NCI-H2081 (cell line): ENCODE measurements at places on chromosomes 12 and 14.
A peak's percentile ranks its signal among the peaks of the same experiment; 100 is the strongest.

DNA sequence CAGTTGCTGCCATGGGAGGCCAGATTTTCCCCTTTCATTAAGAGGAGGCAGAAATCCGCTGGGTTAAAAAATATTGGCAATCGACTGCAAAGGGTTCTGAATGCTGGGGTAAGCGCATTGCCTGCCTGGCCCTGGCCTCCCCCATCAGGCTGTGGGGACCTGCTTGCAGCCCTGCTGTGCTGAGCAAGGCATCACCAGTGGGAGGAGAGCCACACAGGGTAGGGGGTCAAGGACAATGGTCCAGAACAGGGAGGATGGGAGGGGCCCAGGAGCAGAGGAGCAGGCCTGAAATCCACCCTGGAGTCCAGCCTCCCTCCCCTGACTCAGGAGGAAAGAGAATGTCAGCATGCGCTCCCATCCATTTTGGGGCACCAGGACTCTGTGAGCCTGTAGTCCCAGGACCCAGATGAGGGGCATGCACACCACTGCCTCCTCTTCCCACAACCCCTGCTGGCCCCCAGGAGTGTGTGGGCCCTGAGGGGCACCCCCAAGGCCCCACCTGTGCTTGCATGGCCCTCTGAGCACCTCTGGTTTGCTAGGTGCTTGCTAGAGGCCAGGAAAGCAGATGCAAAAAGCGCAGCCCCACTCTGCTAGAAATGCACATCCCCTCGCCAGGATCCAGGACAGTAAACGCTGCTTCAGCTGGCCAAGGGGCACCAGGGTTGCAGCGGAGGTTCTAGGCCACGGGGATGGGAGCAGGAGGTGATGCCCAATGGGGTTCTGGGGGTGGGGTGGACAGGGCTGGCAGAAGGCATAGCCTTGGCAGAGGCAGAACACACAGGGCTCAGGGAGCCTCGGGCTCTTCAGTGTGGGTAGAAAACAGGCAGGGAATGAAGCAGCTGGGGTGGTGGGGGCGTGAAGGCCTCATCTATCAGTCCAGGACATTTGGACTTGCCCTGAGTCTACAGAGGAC, 14.6 kb downstream of the TESC start:
- DNase-seq = no peak

DNA sequence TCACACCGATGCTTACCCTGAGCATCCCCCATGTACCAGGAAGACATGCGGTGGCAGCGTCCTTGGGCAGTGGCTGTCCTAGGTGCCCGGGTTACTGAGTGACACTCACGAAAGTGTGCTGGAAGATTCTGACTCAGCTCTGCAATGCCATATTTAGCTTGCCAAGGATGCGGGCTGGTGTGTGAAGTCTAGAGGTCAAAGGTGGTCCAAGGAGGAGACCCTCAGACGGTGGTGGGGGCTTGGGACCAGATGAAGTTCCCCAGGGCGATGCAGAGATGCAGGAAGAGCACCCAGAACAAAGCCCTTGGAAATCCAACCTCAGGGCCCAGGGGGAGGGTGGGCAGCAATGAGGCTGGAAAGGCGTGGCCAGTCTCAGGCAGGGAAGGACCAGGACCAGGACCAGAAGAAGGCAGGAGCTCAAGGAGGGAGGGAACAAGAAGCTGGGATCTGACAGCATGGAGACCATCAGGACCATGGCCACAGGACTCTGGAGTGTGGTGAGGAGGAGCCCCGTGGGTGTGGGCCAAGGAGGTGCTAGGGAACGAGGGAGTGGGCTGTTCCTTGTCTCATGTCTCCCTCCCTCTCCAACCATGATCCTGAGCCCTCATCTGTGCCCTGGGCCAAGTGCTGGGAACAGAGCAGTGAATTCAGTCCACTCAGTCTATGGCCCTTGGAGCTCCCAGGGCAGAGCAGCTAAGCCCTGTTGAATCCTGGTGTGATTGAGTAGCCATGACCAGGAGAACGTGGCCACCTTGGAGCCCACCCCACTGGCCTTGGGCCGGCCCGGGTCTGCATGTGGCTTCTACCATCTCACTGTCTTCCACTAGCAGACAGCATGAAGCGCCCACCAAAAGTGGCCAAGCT, 310.1 kb upstream of the DIO3 start:
- no peak for DNase-seq

- DNase-seq = no peak
Observed at GRCh38 chr12:2172491-2173214, 119.9 kb downstream of the CACNA1C start.

GRCh38 chr12:40156021-40156764, 50.3 kb upstream of the SLC2A13 start:
- no peak for DNase-seq

DNA sequence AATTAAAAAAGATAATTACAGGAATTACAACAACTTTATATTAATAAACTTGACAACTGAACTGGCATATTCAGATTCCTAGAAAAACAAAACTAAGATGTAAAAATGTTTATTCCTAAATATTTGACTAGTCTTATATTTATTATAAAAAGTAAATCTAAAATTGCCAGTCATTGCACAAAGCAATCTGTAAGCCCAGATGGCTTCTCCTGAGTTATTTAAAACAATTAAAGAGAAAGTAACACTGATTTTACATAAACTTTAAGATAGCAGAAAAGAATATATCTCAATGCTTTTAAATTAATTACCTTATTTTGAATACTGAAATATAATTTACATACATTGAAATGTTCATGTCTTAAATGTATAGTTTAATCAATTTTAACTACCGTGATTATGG, 434.1 kb upstream of the RPL10L start:
- DNase-seq = no peak

DNA sequence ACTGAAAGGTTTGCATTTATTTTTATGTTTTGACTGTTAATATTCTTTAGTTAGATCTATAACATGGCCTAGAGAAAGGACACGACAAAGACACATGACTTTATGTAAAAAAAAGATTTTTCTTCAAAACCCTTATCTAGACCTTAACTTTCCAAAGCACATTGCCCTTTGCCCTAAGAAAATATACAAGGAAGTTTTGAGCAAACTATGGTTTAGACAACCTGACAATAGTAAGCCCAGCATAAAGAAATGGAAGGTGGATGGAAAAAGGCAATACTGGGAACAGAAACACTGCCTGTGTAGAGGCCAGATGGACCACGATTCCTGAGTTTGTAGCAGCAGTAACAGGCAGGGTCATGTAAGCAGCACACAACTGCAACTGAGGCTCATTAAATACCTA, 724.0 kb downstream of the GALC start:
- no peak for DNase-seq

DNA sequence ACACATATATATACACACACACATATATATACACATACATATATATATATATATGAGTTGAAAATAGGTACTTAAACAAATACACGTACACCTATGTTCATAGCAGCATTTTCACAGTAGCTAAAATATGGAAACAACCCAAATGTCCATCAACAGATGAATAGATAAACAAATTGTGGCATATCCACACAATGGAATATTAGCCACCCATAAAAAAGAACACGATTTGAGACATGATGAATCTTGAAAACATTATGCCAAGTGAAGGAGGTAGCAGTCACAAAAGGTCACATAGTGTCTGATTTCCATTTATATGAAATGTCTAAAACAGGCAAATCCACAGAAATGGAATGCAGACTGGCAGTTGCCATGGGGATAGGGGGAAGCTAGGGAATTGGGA, 276.3 kb downstream of the KSR2 start:
- DNase-seq = no peak

DNA sequence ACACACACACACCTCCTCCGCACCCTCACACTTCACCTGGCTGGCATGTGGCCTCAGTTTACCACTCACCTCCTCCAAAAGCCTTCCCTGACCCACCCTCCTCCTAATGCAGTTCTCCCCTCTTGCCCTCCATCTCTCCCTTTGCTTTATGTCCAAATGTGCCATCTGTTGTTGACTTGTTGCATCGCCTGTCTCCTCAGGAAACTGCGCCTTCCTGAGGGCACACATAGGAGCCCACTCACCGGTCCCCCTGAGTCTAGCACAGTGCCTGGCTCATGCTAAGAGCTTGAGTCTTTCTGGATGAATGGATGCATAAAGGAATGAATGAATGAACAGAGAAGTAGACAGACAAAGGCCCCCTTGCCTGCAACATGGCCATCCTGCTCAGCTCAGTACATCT, 34.0 kb downstream of the MVK start:
- no peak for DNase-seq

- DNase-seq = no peak
Observed at GRCh38 chr12:12331896-12332295, 18.1 kb downstream of the MANSC1 start.

DNA sequence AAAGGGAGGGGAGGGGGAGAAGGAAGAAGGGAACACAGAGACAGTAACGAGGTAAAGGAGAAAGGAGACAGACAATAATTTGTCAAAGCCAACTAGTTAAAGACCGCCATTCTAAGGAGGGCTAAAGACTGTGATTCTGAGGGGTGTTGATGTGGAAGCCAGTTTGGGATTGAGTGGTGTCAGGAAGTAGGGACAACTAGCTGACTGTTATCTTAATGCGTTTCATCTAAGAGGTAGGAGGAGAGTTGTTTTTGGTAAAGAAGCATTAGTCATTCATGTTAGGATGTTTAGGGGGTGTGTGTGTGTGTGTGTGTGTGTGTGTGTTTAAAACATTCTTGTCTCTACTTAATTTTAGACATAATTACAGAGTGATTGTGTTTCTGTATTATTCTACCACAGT, 95.0 kb downstream of the INSM2 start:
- DNase-seq = no peak

DNA sequence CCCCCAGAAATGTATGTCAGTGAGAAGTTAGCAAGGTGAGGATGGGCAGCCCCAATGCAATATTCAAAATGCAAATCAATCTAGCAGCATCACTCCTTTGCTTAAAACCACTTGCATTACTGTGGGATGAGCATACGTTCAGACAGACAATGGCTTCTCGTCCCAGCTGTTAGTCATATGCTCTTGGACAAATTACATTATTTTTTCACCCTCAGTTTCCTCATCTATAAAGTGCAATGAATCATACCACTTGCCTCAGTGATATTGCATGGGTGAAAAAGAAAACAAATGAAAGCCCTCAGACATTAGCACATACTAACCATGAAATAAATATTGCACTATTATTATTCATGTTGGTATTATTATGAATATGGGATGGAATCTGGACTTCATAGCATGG, 132.3 kb downstream of the C12orf75 start:
- no peak for DNase-seq

DNA sequence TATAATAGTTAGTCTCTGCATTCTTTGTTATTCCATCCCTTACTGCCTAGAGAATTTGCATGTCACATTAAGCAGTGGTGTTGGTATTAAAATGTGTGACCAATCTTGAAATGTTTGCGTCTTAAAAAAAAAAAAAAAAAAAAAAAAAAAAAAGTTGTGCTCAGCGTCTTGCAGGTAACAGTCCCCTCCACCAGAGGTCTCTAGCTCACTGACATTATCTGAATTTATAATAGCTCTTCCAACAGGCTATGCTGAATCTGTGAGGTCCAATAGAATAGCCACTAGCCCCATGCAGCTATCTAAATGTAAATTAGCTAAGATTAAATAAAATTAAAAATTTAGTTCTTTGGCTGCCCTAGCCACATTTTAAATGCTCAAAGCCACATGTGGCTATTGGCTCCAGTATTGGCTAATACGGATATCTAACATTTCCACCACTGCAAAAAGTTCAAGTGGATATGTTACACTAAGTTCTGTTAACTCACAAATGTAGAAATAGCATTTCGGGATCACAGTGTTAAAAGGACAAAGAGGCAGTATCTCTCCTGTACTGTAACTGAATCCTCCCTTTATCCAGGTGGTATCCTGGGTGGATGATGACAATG, 28.7 kb downstream of the NKX2-8 start:
- DNase-seq = peak; percentile 62

DNA sequence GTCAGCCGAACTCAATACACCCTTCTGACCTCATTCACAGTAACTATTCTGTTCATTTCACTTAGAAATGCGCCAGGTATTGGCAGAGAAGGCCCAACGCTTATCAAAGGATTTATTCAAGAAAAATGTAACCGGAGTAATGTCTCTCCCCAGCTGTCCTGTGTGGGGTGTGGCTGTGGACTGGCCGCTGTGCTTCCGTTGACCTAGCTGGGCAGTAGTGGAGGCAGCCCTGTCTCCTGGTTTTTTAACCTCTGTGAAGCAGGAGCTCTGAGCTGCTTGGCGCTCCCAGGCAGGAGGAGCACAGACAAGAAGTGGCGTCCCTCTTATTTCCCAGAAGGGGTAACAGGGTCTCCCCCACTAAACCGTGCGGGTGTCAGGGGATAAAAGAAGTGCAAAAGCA, 85.2 kb downstream of the ESR2 start:
- no peak for DNase-seq

GRCh38 chr12:48773686-48774085, 15.2 kb downstream of the ADCY6 start:
- peak; percentile 68 for DNase-seq

- peak; percentile 53 for DNase-seq
Observed at GRCh38 chr12:85057370-85057963, 21.3 kb downstream of the LRRIQ1 start.

DNA sequence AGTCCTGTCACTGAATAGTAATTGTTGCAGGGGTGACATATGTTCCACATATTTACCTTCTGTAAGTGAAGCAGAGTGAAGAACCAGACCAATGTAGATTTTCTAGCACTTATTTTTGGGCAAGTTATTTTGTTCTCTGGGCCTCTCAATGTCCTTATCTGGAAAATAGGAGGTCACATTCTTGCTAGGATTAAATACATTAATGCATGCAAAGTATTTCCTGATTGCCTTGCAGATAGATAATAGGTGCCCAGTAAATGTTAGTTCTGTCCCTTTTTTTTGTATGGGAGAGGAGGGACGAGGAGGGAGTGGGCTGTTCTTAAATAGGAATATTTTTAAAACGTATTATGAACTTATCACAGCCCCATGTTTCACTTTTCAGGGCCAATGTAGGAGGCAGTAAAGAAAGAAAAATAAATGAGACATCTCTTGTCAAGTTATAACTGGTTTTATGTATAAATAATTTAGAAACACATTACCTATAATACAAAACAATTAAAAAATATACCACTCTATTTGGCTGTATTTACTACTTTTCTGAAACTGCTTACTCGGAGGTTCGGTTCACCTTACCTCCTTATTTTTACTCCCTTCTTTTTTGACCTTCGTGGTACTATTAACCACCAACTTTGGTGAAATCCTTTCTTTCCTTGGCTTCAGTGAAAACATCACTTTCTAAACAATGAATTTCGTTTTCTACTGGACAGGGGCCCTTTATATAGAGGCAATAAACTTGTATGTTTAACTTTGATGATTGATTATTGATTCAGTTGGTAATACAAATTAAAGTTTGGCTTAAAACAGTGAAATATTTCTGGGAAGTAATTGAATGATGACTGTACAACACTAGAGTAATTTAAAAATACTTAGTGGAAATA, 41.9 kb downstream of the DIP2B start:
- no peak for DNase-seq

DNA sequence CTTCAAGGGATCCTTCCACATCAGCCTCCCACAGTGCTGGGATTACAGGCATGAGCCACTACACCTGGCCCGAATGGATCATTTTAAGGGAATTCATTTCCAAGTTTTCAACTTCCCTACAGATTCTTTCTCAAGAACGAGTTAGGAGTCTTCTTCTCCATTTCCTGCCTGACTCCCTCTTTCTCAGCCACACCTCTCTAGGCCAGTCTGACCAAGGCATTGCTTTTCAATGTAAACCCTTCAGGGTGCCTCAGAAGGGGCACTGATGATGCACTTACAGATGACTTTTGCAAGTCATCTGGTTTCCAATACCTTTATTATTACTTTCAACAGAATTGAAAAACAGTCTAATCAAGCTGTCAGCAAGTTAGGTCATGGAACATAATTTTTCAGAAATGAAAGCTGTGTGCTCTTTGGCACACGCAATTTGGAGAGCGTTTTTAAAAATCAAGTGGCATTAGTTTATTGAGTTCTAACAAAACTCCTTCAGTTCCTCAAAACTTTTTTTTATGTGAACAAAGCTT, 47.2 kb downstream of the SVOP start:
- no peak for DNase-seq
